Stimulated activated CD8-positive, alpha-beta memory T cell treated with anti-CD3 and anti-CD28 coated beads, Interleukin-7, amount 100 ng/mL, for 4 hours (primary cell): ENCODE measurements at places on chromosomes 7 and 10.

- DNase-seq, result no peak
Observed at GRCh38 chr7:99006739-99007424, 128.6 kb downstream of the TRRAP start.

DNA sequence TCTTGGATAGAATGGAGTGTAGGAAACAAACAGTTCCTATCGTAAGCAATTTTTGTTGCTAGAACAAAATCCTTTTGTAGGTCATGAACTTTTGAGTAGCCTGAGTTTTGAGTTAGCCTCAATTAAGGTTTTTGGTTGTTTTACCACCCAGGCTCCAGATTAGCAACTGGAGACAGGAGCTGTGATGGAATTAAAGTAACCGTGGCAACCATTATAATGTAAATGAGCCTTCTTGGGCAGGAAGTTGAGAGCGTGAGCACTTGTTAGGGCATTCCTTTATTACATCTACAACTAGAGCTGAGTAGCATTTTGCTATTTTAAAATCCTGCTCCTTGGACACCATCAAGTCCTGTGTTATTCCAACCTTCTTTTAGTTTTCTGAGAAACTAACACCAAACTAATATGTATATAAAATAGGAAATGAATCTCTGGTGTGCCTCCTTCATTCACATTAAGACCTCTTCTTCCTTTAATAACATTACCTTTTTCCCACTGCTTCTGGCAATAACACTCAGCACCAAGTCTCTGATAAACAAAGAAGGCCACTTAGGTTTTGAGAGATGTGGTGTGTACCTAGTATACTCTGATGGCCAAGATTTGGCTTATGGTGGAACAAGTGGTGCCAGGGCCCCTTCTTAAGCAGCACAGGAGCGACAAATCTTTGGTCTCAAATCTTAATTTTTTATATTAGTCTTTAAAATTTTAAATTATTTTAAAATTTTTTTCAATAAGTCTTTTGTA, 34.0 kb downstream of the AHCYL2 start:
- no peak for DNase-seq

DNA sequence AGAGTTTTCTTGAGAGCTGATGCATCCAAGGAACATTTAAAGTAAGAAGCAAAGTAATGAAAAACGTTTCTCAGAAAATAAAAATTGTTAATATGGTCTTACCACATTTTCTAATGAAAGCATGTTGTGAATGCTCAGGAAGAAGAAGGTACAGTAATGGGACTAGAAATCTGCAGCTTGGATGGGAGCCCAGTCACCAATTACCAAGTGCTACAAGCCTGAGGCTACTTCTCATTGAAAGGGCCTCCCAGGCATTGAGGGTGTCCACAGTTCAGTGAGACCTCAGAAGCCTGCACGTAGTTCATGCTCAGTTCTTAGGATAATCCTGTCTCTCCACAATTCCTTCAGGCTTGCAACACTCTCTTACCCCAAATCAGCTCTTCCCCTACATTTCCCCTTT, 17.6 kb downstream of the PTN start:
- DNase-seq, result no peak

- DNase-seq, result peak; percentile 75
Observed at GRCh38 chr10:73771722-73772280, 10.0 kb upstream of the CHCHD1 start.

DNA sequence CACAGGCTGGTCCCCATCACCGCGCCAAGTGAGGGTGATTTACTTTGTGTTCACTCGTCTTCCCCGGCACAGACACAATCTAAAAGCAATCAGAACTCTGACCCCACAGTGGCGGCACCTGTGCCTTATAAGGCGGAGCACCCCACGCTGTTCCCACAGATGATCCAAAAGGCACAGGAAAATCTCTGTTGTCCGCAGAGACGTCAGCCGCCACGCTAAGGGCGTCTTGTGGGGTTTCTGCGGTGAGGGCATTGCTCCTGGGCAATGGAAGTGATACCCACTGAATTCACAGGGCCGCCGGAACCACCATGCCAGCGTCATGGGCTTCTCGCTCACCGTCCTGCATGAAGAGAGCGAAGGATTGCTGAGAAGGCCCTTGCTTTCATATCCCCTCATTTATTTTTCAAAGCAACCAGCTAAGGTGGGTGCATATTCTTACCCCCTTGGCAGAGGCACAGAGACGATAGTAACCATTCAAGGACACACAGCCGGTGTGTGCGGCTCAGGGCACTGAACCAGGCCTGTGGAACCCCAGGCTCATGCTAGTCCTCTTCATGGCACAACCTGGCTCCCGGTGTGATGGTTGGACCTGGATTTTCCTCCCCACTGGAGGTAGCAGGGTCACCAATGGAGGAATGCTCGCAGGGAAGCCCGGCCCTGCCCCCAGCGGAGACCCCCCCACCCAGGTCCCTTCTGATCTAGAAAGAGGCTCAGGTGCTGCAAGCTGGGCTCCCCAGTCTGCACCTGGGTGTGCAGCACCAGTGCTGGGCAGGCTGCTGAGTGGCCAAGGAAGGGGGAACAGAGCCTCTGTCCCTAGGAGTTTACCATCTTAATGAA, 279.0 kb downstream of the TCERG1L start:
- no peak for DNase-seq

DNA sequence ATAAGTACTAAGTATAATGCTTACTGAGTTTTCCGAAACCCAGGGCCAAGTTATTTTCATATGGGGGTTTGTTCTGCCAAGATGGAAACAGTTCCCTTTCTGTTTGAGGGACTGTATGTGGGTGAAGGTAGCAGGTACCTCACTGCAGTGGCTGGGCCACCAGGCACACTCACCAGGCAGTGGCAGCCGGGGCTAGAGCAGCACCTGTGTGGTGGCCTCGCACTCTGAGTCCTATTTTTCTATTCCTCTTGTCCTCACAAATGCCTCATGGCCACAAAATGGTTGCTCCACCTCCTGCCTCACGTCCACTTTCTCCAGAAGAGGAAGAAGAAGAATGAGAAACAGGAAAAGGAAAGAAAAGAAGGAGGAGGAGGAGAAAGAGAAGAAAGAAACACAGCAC, 167.3 kb upstream of the SHH start:
- no peak for DNase-seq

- DNase-seq, result no peak
Observed at GRCh38 chr10:111410740-111411139, 333.9 kb downstream of the ADRA2A start.
